ENCODE measurements at places on chromosomes 16 and 17. TPM values are rescaled to one million over a fixed set of nuclear protein-coding genes. Genes with fewer than 3 reads are reported as not detected.
A peak's percentile ranks its signal among the peaks of the same experiment; 100 is the strongest.

GRCh38 chr17:43698678-43699437 lies 37.1 kb upstream of the MEOX1 start:
- DNase-seq, result no peak

DNA sequence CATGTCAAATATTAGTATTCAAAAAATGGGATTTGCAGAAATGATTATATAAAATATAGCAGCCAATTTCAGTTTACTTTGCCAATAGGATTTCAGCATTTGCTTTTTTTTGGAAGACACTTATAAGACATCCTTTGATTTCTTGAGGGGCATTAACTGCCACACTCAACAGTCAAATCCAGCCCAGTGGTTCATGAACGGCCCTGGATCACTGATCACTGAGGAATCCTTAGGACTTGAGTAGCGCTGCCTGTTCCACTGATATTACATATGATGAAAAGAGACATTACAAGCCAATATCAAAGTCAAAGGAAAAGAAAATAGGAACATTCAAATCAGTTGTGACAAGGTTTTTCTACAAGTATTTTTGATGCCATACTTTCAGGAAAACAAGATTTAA lies 21.0 kb upstream of the YWHAE start:
- no peak for DNase-seq

- DNase-seq, result peak; percentile 20
Measured at GRCh38 chr17:70137451-70138230, 31.7 kb upstream of the KCNJ2 start.

DNA sequence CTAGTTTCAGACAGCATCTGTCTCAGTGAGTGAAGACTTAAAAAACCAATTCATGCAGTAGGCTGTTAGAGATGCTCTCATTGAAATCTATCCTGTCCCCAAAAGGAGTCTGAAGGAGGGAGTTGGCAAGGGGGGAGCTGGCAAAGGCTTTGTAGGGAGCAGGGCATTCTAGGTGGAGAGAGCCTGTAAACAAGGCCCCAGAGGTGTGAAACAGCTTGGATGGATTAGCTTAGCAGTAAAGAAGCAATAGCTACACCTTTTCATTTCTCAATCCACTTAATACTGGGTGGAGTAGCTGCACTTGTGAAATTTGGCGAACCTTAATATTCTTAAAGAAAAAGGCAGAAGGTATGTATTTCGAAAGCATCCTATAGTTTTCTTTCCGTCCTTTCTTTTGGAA lies 61.8 kb downstream of the KSR1 start:
- DNase-seq, result no peak

TP53TG3C gene
- not detected for total RNA-seq

DNA sequence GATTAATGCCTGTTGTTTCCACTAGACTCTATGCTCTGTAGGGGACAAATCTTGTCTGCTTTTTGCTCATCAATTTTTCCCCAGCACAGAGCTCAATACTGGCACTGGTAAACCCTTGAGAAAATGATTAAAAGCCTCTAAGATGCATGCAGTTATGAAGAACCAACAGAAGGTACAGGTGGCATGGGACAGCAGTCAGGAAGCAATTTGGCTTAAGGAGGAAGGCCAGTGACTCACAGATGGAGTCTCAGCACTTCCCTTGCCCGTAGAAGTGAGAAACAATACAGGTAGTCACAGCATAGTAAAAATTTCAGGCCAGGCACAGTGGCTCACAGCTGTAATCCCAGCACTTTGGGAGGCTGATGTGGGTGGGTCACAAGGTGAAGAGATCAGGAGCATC lies 504.7 kb upstream of the RBFOX1 start:
- DNase-seq, result no peak

- no peak for DNase-seq
Measured at GRCh38 chr16:19717314-19717713, 713 bp downstream of the KNOP1 start.

DNA sequence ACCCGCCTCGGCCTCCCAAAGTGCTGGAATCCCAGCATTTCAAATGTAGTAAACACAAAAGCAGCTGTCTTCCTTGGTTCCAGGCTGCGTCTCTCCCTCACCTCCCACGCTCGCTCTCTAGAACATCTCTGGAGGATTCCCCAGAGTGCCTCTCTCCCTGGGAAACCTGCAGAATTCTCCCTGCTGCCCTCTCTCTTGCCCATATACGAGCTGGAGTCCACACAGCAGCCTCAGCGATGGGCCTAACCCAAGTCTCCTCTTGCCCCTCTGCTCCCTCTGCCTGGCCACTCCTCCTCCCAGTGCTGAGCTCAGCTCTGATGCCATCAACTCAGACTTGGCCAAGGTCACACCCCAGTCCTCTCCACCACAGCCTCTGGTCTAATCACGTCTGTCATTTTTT lies 10.6 kb downstream of the GPRC5B start:
- no peak for DNase-seq

DNA sequence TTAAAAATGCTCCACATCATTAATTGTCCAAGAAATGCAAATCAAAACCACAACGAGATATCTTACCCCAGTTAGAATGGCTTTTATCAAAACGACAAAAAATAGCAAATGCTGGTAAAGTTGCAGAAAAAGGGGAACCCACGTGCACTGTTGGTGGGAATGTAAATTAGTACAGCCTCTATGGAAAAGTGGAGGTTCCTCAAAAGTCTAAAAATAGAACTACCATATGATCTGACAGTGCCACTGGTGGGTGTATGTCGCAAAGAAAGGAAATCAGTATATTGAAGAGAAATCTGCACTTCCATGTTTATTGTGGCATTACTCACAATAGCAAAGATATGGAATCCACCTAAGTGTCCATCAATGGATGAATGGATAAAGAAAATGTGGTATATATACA lies 38.2 kb upstream of the ZFHX3 start:
- DNase-seq, result no peak

DNA sequence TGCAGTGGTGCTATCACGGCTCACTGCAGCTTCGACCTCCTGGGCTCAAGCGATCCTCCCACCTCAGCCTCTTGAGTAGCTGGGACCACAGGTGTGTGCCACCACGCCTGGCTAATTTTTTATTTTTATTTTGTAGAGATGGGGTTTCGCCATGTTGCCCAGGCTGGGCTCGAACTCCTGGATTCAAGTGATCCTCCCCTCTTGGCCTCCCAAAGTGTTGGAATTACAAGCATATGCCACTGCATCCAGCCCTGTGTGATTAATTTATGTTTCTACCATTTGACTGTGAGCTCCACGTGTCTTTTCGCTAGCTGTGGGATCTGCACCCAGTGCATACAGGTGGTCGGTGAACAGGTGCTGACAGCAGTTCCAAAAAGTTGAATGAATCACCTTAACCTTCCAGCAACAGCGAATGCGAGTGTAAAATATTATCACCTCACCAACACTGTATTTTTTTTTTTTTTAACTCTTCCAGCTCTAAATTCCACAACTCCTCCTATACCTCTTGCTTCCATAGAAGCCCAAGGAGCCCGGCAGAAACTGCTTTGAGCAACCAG lies 484 bp upstream of the NUDT7 start:
- no peak for DNase-seq

- no peak for DNase-seq
Measured at GRCh38 chr17:79027925-79028491, 4.0 kb downstream of the C1QTNF1 start.

DNA sequence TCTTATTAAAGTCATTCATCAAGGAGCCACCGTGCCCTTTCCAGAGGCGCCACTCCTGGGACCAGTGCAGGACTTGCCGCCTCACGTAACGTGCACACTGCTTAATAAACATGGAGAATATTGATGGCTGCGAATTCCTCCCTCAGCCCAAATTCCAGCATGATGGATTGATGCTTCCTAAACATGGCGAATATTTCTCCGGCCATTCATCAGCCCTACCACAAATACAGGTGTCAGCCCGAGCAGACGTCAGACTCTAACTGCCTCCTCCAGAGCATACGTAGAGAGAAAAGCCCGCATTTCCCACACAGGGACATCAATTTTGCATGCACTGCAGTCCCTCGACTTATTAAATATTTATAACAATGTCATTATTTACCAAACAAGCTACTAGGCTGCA lies 97.0 kb downstream of the USP31 start:
- no peak for DNase-seq

- DNase-seq, result no peak
Measured at GRCh38 chr16:50460538-50461399, 87.4 kb upstream of the NKD1 start.

GRCh38 chr16:27698266-27698665 lies 148.3 kb downstream of the KATNIP start:
- DNase-seq, result no peak

- no peak for DNase-seq
Measured at GRCh38 chr17:38663964-38664644, 10.7 kb downstream of the EPOP start.

DNA sequence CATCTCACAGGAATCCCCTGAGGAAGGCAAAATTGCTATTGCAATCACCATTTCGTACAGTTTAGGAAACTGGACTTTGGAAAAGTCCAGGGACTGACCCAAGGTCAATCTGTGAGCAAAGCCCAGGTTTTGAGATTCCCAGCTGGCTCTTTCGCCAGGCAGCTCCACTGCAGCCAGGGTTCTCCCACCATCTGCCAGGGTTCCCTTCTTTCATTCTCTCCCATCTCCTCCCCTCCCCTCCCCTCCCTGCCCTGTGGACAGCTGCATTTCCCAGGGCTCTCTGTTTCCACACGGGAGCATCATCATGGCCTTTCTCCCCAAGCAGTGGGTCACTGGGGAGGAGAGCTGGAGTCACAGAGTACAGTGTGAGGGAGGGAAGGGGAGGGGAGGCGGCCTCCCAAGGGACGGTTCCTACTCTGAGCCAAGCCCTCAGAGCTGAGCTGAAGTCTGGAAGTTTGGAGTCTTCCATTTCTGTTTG lies 11.9 kb upstream of the GSDMA start:
- no peak for DNase-seq

DNA sequence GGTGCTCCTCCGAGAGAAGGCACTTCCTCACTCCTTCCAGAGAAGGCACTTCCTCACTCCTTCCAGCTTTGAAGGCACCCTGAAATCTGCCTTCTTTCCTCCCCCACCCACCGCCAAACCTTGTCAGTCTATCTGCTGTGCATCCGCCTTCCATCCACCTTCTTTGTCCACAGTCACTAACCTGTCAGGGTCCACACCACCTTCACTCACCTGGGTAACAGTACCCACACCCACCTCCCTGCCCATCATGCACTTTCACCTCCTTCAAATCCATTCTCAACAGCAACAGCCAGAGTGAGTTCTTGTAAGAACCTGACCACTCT lies 5.2 kb downstream of the CCDC102A start:
- no peak for DNase-seq

CHD9NB gene
- total RNA-seq, result 1.1 TPM

CEP112 gene
- 1.3 TPM for total RNA-seq

DNA sequence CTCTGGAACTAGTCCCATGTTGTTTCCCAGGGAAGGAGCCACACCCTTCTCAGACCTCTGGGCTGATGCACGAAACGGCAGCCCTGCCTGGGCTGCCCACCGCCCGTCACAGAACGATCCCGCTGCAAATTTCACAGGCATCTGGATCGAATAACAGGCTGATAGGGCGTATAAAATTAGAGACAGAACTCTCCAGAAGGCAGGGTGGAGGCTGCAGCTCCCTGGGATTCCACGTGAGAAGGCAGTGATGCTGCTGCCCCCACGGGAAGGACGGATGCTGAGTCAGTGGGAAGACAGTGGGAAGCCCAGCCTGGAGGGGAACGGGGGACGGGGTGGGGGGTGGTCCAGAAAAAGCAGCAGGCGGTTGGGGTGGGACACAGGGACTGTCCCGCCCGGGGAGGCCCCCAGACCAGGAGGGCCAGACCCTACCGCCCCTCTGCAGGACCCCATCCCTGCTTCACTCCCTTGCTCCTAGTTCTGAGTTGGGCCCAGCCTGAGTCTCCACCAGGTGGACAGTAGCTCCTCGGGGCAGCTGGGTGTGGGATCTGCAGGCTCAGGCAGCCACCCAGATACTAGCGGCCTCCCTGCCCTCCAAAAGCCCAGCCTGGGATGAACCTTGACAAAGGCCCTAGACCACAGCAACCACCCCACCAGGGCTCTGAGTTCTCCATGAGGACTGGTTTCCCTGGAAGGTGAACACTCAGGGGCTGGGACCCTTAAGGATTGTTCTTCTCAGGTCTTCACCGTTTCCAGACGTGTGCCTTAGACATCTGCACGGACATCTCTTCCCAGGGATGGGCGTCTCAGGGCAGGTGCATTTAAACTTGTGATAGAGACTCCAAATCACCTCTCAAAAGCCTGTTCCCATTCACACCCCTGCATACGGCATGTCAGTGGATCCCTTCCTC lies 117.8 kb downstream of the METRNL start:
- no peak for DNase-seq

DNA sequence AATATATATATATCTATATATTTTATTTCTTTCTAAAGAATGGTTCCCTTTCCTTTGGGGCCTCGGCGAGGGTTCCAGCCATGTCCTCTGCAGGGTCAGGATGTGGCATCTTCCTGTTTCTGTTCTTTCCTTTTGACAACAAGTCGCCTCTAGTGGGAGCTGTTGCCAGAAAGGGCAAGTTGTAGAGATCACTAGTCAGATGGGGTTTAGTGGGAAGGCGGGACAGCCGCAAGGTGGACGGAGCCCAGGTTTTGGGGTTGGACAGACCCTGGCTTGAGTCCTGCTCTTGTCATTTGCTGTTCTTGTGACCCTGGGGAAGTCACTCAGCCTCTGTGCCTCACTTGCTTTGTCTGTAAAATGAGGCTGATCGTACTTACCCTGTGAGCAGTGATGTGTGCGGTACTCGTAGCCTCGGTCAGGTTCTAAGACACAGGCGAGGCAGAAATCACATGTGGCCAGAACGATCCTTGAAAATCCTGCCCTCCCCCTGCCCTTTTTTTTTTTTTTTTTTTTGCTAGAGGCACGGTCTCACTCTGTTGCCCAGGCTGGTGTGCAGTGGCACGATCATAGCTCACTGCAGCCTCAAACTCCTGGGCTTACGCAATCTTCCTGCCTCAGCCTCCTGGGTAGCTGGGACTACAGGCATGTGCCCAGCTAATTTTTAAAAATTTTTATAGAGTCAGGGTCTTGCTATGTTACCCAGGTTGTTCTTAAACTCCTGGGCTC lies 80.1 kb downstream of the ABCC6 start:
- DNase-seq, result peak; percentile 3

DNA sequence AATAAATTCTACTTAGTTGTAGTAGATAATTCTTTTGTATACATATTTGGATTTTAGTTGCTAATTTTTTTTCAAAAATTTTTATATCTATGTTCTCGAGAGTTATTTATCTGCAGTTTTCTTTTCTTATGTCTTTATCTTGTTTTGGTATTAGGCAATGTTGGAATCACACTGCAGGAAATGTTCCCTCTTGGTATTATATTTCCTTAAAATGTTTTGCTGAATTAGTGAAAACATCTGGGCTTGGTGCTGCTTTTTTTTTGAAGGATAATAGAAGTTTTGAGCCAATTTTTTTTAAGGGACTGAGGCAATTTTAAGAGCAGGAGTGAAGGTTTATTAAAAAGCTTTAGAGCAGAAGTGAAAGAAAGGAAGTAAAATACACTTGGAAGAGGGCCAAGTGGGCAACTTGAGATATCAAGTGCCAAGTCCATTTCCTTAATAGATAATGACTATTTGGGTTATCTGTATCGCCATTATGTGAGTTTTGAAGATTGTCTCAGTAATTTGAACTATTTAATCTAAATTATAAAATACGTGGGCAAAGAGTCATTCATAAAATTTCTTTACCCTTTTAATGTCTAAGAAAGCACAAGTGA lies 1390.1 kb upstream of the CDH8 start:
- DNase-seq, result no peak

Data from activated T-helper 1 cell treated with anti-CD3 and anti-CD28 coated beads, Interleukin-12 subunit alpha, Interleukin-12 subunit beta, Interleukin-2, Interleukin-4 antibody, amounts not matched to agents 30 ng/mL and 10 ng/mL and 1 ng/mL, durations not matched to agents 14 hours and 24 hours and 36 hours (primary cell).